ENCODE measurements at places on chromosomes 16 and 17.

- DNase-seq = no peak
Measured at GRCh38 chr17:13931111-13931526, 138.2 kb upstream of the COX10 start.

DNA sequence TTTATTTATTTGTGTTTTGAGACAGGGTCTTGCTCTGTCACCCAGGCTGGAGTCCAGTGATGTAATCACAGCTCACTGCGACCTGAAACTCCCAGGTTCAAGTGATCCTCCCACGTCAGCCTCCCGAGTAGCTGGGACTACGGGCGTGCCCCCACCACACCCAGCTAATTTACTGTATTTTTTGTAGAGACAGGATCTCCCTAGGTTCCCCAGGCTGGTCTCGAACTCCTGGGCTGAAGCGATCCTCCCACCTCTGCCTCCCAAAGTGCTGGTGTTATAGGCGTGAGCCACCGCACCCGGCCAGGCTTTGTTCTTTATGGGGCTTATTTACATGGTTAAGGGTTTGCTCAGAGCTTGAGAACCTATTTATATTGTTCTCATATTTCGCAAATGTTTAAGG, 5.8 kb upstream of the MEIOB start:
- DNase-seq = no peak

DNA sequence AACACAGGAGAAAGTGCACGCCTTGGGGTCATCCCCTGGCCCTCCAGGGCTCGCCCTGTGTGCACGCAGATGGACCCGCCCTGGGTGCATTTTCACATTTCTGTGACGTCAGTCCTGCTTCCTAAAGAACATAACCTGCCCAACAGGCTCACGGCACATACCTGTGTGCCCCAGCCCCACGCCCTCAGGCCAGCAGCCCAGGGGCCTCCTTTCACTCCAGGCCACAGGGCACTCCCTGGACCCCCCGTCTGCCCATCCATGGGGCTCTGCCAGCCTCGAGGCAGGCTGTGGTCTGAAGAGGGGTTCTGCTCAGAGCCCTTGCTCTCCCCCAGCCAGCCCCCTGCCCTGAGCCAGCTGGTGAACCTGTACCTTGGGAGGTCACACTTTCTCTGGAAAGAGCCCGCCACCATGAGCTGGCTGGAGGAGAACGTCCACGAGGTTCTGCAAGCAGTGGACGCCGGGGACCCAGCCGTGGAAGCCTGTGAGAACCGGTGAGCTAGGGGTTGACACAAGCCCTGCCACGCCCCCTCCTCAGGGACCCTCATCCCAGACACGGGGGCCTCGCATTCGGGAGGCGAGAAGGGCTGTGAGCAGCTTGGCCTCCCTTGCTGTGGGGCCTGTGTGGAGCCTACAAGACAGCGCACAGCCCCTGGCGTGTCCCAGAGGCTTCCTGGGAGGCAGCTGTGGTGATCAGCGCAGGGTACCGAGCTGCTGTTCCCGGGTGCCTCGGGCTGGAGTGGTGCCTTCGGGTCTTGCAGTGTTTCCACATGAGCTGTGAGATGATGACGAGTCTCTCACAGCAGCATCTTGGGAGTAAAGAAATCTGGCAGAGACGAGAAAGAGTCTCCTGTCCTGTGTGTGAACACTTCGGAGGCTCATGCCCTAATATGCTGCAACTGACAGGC, 13.8 kb upstream of the MC1R start:
- DNase-seq = no peak

GRCh38 chr16:84003038-84003437, 35.0 kb downstream of the NECAB2 start:
- no peak for DNase-seq

DNA sequence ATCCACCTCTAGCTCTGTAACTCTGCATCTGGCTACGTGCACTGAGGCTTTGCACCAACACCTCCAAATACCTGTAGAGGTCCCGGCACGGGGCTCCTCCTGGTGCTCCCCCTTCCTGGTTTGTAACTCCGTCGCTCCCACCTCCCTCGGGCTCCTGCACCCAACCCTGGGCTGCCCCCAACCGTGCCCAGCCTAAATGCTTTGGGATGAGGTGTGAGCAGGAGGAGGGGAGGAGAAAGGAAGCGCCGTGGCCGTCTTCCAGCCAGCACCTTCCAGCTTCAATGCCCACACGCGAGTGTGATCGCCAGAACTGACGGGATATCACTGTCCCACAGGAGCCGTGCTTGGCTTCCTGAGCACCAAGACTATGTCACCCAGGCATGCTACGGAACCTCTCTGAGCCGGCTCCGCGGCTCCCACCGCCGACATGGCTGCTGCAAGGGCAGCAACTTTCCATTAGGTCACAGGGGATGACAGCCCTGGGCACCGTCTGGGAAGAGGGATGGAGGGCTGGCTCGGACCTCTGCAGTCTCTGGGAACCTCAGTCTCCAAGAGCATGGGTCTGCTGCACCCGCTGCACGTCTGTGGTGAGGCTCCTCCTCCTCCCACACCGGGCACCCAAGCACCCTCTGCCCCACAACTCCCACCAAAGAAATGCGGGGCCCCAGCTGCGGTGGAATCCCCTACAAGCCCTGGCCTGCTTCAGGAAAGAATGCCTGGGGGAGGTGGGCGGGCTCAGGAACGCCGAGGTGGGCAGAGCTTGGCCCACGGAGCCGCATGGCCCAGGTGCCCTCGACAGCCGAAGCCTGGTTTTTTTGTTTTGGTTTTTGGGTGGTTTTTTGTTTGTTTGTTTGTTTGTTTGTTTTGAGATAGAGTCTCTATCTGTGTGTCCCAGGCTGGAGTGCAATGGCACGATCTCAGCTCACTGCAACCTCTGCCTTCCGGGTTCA, 6.4 kb upstream of the SLC38A10 start:
- no peak for DNase-seq

DNA sequence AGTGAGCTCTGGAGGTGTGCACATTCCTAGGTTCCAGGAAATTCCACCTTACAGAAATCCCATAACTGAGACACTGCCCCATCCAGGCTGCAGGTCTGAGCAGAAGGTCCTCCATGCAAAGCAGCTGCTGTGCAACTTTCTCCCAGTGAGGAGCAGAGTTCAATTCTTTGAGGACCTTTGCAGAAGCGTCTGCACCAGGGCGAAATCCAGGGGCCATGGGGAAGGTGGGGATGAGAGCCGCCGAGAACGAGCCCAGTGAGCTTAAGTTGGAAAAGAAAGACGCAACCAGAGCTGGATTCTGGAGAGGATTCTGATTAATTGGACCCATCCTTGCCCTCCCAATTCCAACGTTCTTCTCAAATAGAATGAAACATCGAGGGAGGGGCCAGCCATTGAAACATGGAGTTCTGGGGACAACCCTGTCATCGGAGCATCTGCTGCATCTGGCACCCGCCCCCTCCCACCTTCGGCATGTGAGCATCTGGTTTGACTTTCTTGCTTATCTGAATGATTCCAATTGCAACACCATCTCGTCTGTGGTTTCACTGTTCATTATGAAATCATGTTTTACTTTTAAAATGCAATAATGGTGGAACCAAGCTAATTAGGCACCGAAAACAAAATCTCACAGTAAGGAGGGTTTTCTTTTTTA, 190.6 kb upstream of the FOXF1 start:
- DNase-seq = no peak

- DNase-seq = no peak
Measured at GRCh38 chr17:15169676-15170075, 95.5 kb downstream of the PMP22 start.

DNA sequence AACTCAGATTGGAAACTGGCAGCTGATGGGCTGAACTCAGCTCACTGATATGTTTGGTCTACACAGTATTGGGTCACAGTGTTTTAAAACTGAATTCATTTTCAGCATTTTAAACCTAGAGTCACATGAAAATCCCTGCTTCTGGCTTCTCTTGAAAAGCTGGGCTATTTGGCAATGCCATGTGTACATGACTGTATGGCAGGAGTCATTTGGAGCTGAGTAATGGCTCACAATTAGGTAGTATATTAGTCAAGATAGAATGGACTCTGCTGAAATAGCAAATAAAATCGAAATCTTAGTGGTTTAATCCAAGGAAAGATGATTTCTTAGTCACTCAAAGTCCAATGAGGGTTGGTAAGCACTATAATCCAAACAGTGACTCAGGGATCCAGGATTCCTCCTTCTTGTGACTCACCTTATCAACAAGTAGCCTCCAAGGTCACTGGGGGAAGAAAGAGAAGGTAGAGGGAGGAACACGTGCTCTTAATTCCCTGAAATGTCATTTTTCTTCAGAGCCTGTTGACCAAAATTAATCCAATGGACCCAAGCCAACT, 13.9 kb upstream of the PMP22 start:
- DNase-seq = no peak

DNA sequence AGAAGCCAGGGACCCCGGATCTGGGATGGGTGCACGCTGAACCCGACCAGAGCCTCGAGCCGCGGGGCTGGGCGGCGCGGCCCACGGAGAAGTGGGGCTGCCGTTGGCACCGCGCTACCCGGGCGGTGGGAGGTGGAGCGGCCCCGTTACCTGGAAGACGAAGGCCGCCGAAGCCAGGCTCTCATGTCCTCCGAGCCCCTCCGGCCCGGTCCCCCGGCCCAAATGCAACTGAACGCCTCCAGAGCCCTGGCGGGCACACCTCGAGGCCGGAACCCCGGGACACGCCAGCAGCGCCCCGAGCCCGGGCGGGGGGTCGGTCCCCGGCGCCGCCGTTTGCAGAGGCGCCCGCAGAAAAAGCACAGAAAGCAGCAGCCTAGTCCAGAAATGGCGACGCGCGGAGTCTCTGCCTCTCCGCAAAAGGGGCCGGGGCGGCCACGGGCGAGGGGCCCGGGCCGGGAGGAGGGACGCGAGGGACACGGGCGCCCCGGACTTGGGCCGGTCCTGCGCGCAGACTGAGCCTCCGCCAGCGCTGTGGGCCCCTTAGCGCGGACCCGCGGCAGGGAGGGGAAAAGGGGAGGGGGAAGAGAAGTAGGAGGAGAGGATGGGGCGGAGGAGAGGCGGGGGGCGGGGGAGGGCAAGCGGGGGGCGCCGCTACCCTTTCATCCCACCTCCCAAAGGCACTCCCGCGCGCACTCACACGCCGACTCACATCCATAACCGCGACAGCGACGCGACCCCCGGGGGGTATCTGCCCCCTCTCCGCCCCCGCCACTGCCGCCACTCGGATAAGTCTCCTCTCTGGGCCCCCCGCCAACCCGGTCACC, 1.4 kb downstream of the AXIN2 start:
- DNase-seq = peak; percentile 45

- no peak for DNase-seq
Measured at GRCh38 chr17:57284984-57285646, 28.8 kb downstream of the MSI2 start.

DNA sequence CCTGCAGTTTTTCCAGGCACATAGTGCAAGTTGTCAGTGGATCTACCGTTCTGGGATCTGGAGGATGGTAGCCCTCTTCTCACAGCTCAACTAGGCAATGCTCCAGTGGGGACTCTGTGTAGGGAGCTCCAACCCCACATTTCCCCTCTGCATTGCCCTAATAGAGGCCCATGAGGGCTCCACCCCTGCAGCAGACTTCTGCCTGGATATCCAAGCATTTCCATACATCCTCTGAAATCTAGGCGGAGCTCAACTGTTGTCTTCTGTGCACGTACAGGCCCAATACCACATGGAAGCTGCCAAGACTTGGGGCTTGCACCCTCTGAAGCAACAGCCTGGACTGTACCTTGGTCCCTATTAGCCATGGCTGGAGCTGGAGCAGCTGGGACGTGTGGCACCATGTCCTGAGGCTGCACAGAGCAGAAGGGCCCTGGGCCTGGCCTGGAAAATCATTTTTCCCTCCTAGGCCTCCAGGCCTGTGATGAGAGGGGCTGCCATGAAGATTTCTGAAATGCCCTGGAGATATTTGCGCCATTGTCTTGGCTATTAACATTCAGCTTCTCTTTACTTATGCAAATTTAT, 10.9 kb upstream of the MILR1 start:
- no peak for DNase-seq

- DNase-seq = no peak
Measured at GRCh38 chr17:77428749-77429368, 288.1 kb downstream of the SEC14L1 start.

DNA sequence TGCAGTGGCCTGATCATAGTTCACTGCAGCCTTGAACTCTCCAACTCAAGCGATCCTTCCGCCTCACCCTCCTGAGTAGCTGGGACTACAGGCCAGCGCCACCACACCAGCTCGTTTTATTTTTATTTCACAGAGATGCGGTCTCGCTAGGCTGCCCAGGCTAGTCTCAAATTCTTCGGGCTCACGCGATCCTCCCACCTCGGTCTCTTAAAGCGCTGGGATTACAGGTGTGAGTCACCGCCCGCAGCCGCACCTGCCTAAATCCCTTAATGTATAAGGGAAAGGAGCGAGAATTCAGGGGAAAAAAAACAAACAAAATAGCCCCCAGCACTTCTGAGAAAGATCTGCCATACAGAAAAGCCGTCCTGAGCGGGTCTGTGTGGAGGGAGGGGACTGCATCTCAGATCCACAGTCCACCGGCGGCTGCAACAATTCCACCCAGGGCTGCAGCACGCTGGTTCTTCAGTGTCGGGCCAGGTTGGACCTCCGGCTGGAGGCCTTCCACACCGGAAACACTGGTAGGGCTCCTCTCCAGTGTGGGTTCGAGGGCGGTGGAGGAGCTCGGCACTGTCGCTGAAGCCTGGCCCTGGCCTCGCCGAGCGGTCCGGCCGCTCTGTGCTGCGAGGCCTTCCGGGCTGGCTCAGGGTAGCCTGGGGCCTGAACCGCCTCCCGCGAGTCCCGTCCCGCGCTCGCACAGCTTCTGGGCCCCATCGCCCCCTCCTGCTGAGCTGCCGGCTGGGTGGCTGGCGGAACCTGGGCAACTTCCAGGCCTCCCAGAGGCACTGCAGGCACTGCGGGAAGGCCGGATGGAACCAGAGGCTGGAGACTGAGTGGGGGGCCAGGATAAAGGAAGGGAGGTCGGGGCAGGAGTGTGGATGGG, 7.0 kb downstream of the ZNF843 start:
- DNase-seq = no peak

DNA sequence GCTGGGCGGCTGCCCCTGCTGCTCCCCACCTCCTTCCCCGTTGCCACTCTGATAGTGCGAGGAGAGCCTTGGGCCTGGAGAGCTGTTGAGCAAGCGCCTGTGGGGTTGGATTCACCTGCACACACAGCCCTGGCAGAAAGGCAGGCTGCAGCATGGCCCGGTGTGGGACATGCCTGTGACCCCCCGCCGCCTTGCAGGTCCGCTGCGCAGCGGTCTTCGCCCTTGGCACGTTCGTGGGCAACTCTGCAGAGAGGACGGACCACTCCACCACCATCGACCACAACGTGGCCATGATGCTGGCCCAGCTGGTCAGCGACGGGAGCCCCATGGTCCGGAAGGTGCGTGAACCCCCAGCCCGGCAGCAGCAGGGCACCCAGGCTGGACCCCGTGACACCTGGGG, 106.8 kb upstream of the CHMP6 start:
- no peak for DNase-seq

- DNase-seq = no peak
Measured at GRCh38 chr17:7243453-7243729, 1.1 kb upstream of the GABARAP start.

GRCh38 chr17:336110-337021, 16.2 kb downstream of the RPH3AL start:
- peak; percentile 70 for DNase-seq

Data from A673 (cell line).